Fibroblast of the conjunctiva (primary cell): ENCODE measurements at places on chromosomes 16 and 17.

DNA sequence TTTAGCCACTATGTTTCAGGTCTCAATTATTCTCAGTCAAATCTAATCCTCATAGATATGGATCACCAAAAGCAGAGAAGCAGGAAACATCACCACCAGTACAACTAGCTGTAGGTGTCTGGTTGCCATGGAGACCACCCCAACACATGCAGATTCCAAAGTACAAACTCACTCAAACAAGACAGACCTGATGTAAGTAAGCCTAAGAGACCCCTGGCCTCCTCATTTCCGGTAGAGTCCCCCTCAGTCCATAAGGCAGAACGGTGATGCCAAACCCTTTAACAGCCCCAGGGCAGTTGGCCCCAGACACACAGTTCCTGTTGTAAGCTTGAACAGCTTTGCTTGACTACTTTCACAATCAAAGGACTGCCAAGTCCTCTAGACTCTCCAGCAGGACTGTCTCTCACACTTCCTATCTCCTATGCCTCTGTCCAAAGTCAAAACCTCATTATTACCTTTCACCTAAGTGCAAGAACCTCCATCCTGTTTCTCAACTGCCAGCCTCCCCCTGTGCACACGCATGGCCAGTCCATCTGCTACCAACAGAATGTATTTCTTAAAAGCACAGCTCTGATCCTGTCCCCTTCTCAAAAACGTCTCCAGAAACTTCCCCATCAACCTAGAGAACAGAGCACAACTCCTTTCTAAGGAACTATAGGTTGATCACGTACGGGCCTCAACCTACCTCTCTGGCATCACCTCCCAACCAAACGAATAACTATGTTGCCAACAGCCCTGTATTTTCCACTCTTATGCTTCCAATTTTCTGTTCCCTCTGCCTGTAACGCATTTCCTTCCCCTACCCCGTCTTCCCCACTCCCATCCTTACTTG lies 23.9 kb downstream of the SLC39A11 start:
- DNase-seq = peak; percentile 63

DNA sequence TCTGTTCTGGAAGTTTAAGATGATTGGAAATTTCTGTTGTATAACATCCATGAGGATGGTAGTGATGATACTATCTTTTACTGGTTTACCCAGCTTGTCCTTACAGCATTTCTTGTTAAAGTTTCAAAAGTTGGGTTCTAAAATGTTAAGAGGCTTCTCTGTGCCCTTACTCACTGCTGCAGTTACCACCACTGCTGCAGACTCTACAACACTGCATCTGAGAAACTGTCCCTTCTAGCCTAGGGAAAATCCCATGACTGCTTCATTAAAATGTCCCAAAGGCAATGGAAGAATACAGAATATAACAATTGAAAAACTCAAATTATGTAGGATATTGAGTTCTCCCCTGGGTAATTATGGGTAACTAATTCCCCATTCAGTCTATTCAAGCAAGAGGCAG lies 3.8 kb upstream of the NSRP1 start:
- DNase-seq = no peak

DNA sequence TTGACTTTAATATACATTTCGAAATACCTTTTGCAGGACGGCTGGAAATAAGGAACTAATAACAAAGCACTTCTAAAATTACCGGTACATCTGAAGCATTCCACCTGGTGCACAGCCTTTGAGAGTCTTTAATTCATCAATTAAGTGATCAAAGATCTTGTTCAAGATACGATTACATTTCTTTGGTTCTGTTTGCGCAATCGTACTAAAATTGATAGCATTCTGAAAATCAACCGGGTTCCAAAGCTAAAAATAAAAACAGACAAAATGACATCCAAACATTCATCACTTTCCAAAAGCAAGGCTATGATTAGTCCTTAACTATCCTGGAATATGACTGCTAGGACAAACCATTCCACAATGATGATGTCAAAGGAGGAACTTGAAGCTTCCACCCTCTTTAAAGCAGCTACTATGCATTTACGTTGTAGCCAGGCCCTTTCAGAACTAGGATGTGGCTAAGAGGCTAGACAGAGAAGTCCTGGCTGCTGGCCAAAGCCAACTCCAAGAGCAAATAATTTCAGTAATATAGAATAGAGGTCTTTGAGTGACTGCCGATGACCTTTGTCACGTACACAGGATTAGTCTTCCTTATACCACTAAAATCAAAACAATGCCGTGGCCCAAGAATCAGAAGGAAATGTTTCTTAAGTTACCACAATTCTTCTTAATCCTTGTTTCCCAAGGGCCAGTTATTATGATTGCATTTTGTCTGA lies 299.8 kb upstream of the PSMD7 start:
- peak; percentile 1 for DNase-seq

GRCh38 chr17:55177855-55178217 lies 86.9 kb upstream of the HLF start:
- no peak for DNase-seq
